ENCODE measurements at places on chromosomes 3 and 15. TPM values are rescaled to one million over a fixed set of nuclear protein-coding genes. Genes with fewer than 3 reads are reported as not detected.

- no peak for DNase-seq
- H3K36me3 ChIP-seq: no peaks in the 10 kb centered on the region
- H3K4me1 ChIP-seq: no peaks in the 10 kb centered on the region
- no peaks in the 10 kb centered on the region for H3K27me3 ChIP-seq
- no peak overlapping the region for H3K4me3 ChIP-seq
These were observed 298.4 kb downstream of the SATB1 start for GRCh38 chr3:18126772-18127171.

GRCh38 chr15:38029736-38030135 is 95.3 kb downstream of the TMCO5A start:
- H3K27me3 ChIP-seq: no peaks in the 10 kb centered on the region
- no peaks in the 10 kb centered on the region for H3K4me1 ChIP-seq
- H3K36me3 ChIP-seq: no peaks in the 10 kb centered on the region
- no peak overlapping the region for H3K4me3 ChIP-seq

GRCh38 chr3:141795276-141795675 is 32.1 kb downstream of the GRK7 start:
- no peaks in the 10 kb centered on the region for H3K27me3 ChIP-seq
- no peaks in the 10 kb centered on the region for H3K36me3 ChIP-seq
- no peak for DNase-seq
- H3K4me3 ChIP-seq: no peak overlapping the region
- peaks cover 24% of the 10 kb centered on the region for H3K4me1 ChIP-seq
- no peak overlapping the region for H3K27ac ChIP-seq

The CHRNB4 gene
- total RNA-seq: not detected

The LDHAL6B gene
- not detected for total RNA-seq

Data from HepG2 (cell line).